MG63 (cell line): ENCODE measurements at places on chromosomes 4 and X. TPM values are rescaled to one million over a fixed set of nuclear protein-coding genes. Genes with fewer than 3 reads are reported as not detected.

The ARHGAP10 gene
- total RNA-seq = 7.7 and 15.2 TPM in 2 replicates

The UGT2B15 gene
- not detected in 2 replicates for total RNA-seq

DNA sequence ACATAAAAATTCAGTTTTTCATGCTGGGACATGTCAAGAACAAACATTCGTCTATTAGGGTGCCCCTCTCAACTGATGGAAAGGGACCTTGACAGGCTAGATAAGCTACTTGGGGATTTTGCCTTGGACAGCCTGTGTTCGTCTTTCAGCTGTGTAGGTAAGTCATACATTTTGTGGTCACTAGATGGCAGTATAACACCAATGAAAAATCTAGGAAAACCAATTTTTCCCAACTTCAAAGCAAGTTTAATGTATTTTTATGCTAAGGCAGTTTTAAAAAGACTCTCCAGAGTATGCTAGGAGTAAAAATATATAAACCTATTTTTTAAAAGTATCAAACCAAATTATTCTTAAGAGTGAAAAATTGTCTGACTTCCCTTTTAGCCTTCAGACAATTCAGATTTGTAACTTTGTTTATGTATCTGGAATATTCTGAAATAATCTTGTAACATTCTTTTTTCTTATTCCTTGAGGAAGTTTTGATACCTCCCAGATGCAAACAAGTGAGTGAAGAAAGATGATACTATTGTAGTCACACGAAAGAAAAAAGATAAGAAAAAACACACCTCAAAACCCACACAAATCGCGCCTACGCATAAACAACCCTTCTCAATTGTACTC, 158.3 kb downstream of the CPE start:
- no peak for DNase-seq

GRCh38 chrX:47297874-47298273, 65.1 kb downstream of the USP11 start:
- no peak for DNase-seq

The CSAG2 gene
- total RNA-seq = not detected in 2 replicates

The UGT2A1 gene
- total RNA-seq = not detected in 2 replicates

GRCh38 chr4:6688879-6689505, 4.7 kb upstream of the S100P start:
- DNase-seq = peak; percentile 58

- no peak for DNase-seq
Measured at GRCh38 chr4:11468901-11469300, 40.2 kb upstream of the HS3ST1 start.

GRCh38 chr4:189069772-189070171, 870.9 kb upstream of the FRG1 start:
- no peak for DNase-seq
